Stimulated activated CD8-positive, alpha-beta memory T cell treated with anti-CD3 and anti-CD28 coated beads, Interleukin-2, amount 100 ng/mL, for 48 hours (primary cell): ENCODE measurements at places on chromosomes 4 and X.

DNA sequence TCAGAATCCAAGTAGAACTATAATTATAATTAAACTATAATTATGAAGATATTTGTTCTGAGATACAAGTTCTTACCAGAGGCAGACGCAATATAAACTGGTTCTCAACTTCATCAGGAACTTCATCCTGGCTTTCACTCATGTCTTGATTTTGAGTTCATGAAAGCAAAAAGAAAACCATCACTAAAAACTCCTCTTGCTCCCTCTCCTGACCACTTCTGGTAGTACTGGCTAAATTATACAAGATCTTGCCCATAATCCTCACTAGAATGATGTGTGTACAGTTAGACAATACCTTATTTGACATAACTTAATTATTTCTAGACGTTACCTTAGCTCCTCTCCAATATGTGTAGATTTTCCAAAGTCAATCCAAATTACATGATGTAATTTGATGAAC, 3.7 kb downstream of the TAF7L start:
- DNase-seq = no peak

- DNase-seq = no peak
Measured at GRCh38 chr4:119032921-119033685, 102.5 kb upstream of the MYOZ2 start.

DNA sequence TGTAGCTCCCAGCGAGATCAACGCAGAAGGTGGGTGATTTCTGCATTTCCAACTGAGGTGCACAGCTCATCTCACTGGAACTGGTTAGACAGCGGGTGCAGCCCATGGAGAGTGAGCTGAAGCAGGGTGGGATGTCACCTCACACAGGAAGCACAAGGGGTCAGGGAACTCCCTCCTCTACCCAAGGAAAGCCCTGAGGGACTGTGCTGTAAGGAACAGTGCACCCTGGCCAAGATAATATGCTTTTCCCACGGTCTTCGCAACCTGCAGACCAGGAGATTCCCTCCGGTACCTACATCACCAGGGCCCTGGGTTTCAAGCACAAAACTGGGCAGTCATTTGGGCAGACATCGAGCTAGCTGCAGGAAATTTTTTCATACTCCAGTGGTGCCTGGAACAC, 216.4 kb upstream of the TET2 start:
- DNase-seq = no peak

GRCh38 chrX:22585831-22586230, 313.1 kb downstream of the CBLL2 start:
- DNase-seq = no peak

- no peak for DNase-seq
Measured at GRCh38 chrX:22351966-22352365, 79.3 kb downstream of the CBLL2 start.

DNA sequence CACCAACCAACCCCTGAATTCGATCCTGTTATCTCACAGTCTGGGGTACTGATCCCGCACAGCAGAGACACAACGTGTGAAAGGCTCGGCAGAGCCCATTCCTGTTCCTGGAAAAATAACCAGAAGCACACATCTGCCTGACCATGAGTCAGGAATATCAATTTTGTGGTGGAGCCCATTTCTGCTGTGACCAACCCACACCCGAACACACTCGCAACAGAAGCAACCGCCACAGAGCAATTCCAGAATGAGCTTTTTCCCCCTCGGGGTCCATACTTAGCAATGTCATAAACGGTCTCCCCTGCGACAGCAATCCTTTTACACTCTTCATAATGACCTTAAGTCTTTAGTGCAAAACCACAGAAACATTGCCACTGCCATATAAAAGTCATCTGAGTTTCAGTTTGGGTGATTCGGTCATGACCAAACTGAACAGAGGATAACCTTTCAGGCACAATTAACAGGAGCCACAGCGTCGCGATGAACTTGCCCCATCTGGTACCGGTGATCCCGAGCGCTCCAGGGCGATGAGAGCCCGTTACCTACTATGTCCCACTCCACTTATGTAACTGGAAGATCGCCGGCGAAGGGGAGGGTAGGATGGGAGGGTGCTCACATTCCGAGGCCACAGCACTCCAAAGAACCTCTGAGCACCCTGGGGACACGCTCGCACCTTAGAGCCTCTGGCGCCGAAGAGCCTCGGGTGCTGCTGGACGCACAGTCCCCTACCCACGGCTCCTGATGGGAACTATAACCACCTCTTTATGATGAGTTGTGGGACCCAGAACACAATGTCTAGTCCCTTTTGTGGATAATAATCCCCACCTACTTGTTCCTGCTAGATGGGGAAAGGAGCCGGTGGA, 1.1 kb downstream of the MECP2 start:
- DNase-seq = no peak
